Mucosa of descending colon (tissue), 3 donors: ENCODE measurements at places on chromosomes 16 and 17. TPM values are rescaled to one million over a fixed set of nuclear protein-coding genes. Genes with fewer than 3 reads are reported as not detected.
A peak's percentile ranks its signal among the peaks of the same experiment; 100 is the strongest.

The AP2B1 gene
- total RNA-seq = 153 TPM

The LITAFD gene
- not detected for total RNA-seq

The SOST gene
- not detected for total RNA-seq

The CACNG1 gene
- total RNA-seq = not detected

The GRIN2C gene
- total RNA-seq = 1.4 TPM

The RPUSD1 gene
- 19.8 TPM for total RNA-seq

The OR1E2 gene
- not detected for total RNA-seq

- DNase-seq = peak; percentile 91
Measured at GRCh38 chr16:89246903-89247733, 29.6 kb downstream of the ZNF778 start.

- DNase-seq = no peak
Measured at GRCh38 chr17:43637563-43638323, 24.0 kb downstream of the MEOX1 start.
